ENCODE measurements at places on chromosomes 3 and 15.

- no peak for DNase-seq
These were observed 401 bp downstream of the RAMAC start for GRCh38 chr15:82986442-82986780.

GRCh38 chr3:150653110-150653561 is 50.0 kb downstream of the SELENOT start:
- DNase-seq = no peak

GRCh38 chr3:124627501-124627908 is 102.7 kb upstream of the UMPS start:
- no peak for DNase-seq

DNA sequence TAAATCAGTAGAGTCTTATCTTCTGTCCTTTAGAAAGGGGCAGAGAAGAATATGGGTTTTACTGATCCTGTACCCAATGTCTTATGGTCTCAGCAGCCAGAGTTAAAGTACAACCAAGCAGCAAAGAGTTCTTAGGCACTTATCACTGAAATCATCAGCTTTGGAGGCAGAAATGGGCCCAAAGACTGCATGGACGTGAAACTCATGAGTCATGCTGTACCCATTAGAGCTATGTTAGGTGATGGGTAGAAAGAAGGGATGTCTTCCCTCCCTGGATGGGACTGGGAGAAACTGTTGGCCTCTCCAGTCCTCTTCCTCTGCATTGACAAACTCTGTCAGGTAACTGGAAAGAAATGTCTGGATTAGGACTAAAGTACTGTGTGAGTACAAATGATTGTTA is 63.4 kb downstream of the EOMES start:
- no peak for DNase-seq

- DNase-seq = no peak
These were observed 2.7 kb downstream of the CD47 start for GRCh38 chr3:108088146-108088545.

DNA sequence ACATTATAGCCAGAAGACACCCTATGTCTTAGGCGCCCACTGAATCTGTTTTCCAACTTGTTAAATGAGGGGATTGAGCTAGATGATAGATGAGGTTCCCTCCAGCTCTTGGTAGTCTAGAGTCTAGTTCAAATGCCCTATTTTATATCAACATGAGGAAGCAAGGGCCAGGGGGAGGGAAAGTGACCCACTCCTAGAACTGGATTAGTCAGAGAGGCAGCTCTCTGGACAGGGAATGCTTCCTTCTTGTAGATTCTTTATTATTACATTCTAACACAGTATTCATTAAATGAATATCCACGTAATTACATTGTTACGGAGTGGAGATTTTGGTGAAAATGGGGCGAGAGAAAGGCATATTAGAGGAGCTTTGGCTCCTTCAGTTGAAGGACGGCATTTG is 89.5 kb downstream of the RAD18 start:
- no peak for DNase-seq

DNA sequence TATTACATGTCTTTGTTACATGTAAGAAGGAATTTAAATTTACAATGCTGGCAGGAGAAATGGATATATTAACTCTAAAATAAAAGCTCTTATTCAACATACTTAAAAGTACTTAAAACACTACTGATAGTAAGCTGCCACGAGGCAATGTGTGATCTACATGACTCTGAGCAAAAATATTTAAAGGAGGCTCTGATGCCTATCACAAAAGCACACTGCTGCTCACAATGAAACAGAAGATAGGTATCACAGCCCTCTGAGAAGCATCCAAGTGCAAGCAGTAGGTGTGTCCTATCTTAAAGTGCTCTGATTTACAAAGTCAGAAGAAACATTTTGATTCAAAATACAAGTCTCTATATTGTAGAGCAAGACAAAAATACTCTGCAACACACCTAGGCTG is 371.2 kb upstream of the WNT5A start:
- no peak for DNase-seq

DNA sequence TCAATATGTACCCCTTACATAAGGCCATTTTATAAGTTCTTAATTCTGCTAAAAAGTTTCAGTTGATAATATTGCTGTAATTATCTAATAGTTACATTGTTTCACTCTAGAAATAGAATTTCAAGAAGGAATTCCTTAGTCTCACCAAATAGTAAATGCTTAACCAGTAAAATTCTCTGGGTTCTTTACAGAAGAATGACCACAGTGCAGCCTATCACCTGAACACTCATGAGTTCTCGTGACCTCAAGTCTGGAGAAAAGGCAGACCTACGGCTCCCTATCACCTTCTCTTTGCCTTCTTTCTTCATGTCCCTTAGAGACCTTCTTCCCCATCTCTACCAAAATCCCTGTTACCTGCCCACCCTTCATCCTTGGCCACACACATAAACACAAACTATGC is 30.9 kb downstream of the CCDC191 start:
- no peak for DNase-seq

DNA sequence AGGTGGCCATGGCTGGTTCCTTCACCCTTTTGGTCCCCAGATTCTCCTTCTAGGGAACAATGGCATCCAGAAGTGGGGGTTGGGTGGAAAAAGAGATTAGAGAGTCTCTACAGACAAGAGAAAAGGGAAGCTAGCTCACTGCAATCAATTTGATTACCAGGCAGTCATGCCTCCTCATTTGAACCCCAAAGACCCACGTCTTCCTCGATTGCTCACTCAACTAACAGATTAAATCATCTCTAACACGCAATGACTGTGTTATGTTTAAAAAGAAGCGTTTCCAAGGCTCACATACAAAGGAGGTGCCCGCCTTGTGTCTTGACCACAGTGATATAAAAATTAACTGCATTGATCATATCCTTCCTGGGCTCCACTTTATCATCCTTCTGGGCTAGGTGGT is 57.6 kb downstream of the BHLHE40 start:
- no peak for DNase-seq

- DNase-seq = no peak
These were observed 262.9 kb upstream of the SLITRK3 start for GRCh38 chr3:165459111-165459510.

- DNase-seq = no peak
These were observed 72.8 kb downstream of the SMAD3 start for GRCh38 chr15:67137951-67138848.

- no peak for DNase-seq
These were observed 466.5 kb downstream of the ROBO2 start for GRCh38 chr3:77506384-77506783.

DNA sequence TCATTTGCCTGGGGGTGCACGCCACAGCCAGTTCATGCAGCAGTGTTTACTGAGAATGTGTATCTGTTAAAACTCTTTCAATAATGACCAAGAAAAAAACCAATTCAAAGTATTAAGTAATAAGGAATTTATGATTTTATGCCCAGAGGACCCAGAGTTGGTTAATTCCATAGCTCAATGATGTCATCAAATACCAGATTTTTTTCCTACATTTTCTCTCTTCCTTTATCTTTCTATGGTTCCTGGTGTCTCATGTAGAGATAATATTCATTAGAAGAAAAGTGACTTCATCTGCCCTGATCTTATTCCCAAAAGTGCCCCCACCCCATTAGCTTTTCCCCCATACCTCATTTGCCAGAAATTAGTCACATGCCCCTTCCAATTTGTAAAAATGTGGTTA is 44.6 kb upstream of the LMCD1 start:
- no peak for DNase-seq

DNA sequence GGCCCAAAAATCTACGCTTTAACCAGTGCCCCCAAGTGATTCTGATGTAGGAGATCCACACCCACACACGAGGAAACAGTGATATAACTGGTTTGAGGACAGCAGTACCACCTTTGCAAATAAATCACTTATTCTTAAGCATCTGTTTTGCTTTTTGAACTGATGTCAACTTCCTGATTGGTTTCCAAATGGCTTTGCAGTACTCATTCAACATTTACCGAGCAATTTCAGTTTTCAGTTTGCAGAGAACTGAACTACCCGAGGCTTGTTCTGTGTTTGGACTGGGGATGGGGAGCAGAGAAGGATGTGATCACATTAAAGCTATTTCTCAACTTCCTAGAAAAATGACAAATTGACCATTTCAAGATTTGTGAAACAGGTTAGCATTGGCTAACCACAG is 1.1 kb upstream of the GYG1 start:
- no peak for DNase-seq

- DNase-seq = no peak
These were observed 18.0 kb downstream of the TNIK start for GRCh38 chr3:171442184-171442583.

DNA sequence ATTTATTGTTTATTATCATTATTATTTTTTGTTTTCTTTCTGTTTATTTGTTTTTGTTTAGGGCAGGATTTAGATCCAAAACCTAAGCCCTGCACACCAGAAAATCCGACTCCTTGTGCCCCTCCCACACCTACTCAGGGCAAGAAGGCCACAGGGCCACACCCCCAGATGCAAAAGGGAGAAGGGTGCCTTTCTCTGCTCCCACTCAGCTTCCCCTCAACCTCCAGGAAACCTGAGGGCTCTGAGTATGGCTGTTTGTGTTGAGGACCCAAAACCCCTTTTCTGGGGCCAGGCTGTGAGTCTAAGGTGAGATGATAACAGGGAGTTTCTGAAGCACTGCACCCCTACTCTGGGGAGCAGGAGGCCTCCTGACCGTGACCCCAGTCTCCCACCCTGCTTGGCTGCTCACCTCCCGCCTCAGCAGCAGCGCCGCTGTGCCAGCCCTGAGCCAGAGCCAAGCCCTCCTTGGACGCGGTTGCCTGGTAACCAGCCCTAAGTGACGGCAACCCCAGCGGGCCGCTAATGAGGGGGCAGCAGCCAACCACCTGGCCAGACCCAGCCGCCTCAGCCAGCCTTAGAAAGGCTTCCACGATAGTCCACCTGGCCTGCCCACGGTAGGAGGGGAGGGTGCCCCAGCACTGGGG is 6.4 kb upstream of the C15orf39 start:
- DNase-seq = no peak

DNA sequence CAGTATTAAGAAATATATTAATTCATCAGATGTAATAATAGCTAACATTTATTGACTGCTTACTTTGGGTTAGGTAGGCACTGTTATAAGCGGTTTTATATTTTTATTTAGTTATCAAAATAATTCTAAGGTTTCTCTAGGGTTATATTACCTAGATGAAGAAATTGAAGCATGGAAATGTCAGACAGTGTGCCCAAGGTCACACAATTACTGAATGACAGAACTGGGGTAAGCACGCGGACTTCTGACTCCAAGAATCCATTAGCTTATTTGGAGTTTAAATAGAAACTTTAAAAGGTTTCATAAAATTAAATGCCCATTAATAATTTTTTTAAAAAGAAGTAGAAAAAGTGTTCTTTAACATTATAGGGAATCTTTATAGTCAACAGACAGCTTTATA is 74.3 kb downstream of the CALML4 start:
- DNase-seq = no peak

DNA sequence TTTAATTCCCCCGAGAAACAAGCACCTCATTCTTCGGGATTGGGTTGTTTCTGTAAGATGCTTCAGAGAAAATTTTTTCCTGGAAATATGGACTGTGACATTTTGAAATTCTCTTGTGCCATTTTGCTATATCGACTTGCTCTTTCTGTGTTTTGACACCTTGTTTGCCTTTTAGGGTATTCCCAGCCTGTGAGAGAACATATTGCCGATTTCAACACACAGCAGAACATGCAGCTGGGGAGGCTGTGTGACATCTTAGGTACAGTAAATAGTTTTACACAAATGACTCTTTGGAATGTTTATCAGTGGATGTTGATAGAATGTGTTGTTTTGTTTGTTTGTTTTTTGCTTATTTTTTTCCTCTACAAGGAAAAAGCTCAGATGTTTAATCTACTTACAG is 130.2 kb downstream of the IQCH start:
- no peak for DNase-seq

DNA sequence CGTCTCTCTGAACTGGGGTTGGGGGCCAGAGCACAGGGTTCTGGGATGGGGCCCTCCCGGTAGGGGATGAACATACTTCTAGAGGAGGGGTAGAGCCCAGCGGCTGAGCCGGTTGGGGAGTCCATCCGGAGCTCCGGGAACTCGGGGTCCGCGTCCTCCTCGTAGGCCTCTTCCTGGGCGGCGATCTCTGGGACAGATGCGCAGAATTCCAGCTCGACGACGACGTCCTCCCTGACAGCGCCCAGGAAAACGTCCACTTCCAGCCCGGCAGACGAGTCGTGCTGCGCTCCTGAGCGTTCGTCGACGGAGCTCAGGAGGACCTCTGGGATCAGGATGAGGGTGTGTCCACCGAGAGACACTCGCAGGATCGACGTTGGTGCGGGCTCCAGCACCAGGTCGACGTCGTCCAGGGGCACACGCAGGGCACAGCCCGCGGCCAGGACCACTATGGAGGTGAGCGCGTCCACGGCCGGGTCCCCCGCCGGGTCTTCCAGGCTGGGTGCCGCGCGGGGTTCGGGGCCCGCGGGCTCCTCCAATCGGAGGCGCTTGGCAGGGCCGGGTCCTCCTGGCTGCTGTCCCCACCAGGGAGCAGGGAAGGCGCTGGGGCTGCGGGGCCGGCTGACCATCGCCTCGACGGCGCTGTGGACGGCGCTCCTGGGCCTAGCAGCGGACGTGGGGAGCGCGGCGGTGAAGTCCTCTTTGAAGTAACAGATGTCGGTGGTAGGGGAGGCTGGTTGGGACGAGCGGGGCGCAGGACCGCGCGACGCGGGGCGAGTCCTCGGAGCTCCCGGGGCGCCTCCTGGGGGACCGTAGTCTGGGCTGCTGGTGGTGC is 474 bp downstream of the PRR23B start:
- no peak for DNase-seq

GRCh38 chr3:50003216-50003615 is 63.3 kb downstream of the RBM6 start:
- no peak for DNase-seq

DNA sequence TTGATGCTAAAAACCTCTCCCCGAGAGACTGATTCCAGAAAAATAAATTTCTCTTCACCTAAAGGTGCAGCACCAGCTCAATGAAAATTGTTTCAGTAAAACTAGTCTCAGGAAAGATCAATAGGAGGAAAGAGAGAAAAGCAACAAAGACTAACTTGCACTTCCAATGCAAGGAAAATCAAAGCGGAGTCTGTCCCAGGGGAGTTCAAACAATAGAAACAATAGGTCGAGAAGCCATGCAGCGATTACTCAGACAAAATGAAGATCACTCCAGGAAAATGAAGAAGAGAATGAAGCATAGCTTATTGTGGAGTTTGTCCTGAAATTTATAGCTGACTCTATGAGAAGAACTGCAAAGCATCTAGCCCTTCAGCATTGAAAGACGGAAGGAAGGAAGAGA is 105.1 kb upstream of the FRMD4B start:
- DNase-seq = no peak

GRCh38 chr3:24460974-24461373 is 33.7 kb downstream of the THRB start:
- DNase-seq = no peak

- DNase-seq = no peak
These were observed 29.8 kb downstream of the LARS2 start for GRCh38 chr3:45417930-45418847.
